Esophagus squamous epithelium (tissue), 5 donors: ENCODE measurements at places on chromosomes 7 and 10.

- no peak for DNase-seq
Observed at GRCh38 chr10:87531908-87532622, 27.4 kb downstream of the MINPP1 start.

DNA sequence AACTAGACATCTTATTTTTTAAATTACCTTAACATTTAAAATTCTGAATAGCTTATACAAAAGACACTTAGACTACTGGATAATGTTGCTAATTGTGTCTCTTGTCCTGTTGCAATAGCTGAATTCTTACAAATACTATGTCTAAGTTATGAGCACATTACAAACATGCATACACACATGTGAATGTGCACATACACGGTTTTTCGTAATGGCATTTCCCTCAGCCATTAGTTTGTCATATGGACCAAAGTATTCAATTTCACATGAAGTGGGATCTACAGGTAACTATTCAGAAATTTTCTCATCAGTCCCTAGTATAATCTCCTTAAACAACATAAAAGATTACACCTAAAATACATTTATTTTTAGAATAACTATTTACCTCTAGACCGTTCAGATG is 178.6 kb upstream of the BET1 start:
- DNase-seq, result no peak

DNA sequence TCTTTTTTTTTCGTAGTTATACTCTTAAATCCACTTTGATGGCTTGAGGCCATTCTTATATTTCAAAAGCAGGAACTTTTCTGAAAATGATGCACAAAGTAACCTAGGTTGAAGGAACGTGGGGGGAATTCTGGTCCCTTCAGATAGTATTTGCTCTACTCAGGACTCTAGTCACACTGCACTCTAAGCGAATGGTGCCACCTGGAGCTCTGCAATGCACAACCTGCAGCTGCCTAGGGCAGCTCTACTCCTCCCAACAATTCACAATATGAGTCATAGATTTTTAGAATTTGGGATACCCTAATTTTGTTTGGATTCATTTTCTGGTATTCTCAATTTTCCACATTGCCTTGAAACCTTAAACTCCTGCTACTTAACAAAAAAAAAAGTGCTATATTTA is 17.3 kb downstream of the SYPL1 start:
- no peak for DNase-seq

- no peak for DNase-seq
Observed at GRCh38 chr10:47116445-47116844, 183.6 kb upstream of the GDF10 start.

DNA sequence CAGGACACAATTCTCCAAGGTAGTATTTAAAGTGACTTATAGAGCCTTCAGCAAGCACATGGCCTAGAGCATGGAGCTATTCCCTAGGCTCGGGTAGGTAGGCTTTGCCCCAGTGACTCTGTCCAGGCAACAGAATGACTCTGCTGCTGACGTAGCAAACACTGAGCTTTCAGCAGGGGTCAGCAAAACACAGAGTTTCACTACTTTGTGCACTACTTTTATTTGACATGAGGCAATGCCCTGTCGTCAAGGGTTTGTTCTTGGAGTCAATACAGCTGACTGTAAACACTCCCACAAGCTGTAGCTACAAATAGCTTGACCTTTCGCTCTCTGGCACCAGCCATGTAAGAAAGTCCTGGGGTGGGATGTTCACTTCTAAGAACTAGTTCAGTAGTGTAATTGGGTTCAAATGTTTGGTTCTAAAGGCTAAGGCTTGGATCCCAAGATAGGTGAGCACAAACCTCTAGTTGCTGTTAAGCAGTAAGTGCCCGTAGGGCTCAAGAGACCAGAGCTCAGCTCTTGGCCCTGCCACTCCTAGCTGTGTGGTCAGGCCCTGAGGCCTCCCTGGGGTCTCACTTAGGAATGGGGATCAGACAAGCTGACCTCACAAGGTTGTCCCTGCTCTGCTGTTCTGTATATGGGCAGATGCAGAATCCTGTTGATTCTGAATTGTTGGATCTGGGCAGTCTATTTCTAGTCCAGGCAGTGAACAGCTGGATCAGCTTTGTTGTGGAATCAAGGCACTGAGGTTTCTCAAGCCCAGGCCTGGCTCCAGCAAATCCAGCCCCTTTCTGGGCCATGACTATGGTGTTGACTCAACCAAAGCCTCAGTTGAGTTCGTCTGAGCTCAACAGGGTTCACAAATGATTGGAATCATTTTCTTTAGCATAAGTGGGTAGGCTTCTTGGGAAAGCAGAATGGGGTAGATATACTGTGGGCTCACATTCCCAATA is 10.7 kb downstream of the NODAL start:
- no peak for DNase-seq
